ENCODE measurements at places on chromosomes 2 and 18.
A peak's percentile ranks its signal among the peaks of the same experiment; 100 is the strongest.

DNA sequence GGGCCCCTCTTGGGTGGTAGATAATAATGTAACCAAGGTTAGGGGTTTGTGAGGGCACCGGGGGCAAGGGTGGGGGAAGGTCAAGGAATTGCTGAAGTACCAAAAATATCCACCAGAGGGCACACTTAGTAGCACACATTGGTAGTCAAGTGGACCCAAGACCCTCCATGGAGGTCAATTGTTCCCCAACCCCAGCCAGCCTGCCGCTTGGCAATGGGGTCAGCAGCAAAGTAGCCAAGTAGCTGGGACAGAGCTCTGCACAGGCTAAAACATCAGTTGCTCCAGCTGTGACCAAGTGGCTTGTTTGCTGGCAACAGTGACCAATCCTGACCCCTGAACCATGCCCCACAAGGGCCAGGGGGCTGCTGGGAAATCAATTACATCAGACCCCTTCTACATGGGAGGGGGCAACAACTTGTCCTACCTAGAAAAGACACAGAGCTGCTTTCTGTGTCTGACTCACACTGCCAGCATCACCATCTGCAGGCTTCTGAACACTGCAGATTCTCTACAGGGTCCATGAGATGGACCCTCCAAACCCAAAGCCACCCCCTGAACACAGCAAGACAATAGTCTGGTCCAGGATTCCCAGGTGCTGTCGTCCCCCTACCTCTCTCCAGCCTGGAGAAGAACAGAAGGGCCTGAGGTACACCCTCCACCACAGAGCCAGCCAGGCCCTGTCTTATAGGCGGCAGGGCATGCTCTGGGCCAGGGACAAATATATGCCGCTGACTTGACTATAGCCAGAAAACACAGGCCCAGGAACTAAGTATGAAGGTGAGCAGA is 76.0 kb downstream of the EMX1 start:
- peak; percentile 7 for DNase-seq

GRCh38 chr2:165778653-165779451 is 15.2 kb downstream of the GALNT3 start:
- DNase-seq: no peak

- DNase-seq: no peak
Observed at GRCh38 chr18:9343577-9343976, 9.0 kb downstream of the TWSG1 start.

- DNase-seq: no peak
Observed at GRCh38 chr2:221347471-221347870, 224.6 kb downstream of the EPHA4 start.

- peak; percentile 73 for DNase-seq
Observed at GRCh38 chr2:173101687-173102086, 26.0 kb downstream of the MAP3K20 start.

- no peak for DNase-seq
Observed at GRCh38 chr18:54904581-54904980, 54.7 kb downstream of the CCDC68 start.

- DNase-seq: peak; percentile 34
Observed at GRCh38 chr2:207408086-207408794, 121.5 kb upstream of the CREB1 start.

- peak; percentile 91 for DNase-seq
Observed at GRCh38 chr2:231642631-231643494, 50.2 kb downstream of the TEX44 start.

GRCh38 chr2:218924757-218925156 is 34.7 kb upstream of the CDK5R2 start:
- DNase-seq: no peak

GRCh38 chr2:19337202-19337601 is 21.2 kb downstream of the OSR1 start:
- DNase-seq: no peak

DNA sequence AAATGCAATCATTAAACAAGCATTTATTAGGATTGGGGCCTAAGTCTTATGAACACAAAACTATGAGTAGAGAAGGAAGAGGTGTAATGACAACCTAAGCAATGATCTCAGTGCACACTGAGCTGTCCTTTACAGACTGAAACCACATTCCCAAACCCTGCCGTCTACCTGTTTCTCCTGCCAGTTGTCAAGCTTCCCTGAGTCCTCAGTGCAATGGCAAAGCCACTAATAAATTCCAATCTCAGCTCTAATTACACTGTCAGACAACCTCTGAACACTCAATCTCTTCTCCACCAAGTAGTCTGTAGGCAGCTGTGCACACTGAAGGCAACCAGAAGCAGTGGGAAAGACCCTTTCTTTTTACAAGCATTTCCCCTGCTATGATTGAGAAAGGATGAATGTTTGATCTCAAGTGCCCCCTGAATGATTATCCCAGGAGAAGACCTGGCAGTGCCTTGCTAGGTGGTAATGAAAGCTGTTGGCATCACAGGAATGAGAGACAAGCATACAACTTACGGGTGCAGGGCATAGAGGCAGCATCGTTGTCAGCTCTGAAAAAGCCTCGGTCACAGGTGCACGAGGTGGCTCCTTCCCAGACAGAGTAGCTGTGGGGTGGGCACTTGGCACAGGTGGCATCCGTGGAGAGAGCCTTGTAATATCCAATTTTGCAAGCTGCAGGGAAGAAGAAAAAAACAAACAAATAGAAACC is 71.4 kb downstream of the EPHA4 start:
- no peak for DNase-seq

GRCh38 chr2:187618813-187619212 is 64.6 kb upstream of the TFPI start:
- DNase-seq: peak; percentile 72

DNA sequence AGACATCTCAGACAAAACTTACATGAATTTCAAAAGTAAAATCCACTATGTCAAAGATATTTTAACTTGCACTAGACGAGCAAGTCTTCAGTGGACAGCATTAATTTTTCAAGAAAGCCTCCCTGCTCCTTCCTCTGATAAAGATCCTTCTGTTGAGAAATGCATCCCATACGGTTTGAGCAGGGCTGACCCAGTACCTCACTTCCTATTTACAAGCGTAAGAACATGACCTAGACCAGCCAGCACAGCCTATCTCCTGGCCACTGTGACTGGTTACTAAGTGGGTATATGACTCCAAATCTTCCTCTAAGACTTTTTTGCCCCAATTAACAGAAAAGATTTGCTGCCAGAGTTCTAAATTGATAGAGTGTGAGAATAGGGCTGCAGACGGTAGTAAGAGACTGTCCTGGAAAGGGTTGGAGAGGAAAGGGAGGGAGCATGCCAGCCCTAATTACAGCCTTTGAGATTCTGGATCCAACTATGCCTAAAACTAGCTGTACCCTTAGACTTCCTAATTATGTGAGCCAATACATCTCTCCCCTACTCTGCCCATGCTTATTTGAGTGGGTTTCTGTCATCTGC is 108.4 kb downstream of the PRELID3A start:
- DNase-seq: peak; percentile 26

DNA sequence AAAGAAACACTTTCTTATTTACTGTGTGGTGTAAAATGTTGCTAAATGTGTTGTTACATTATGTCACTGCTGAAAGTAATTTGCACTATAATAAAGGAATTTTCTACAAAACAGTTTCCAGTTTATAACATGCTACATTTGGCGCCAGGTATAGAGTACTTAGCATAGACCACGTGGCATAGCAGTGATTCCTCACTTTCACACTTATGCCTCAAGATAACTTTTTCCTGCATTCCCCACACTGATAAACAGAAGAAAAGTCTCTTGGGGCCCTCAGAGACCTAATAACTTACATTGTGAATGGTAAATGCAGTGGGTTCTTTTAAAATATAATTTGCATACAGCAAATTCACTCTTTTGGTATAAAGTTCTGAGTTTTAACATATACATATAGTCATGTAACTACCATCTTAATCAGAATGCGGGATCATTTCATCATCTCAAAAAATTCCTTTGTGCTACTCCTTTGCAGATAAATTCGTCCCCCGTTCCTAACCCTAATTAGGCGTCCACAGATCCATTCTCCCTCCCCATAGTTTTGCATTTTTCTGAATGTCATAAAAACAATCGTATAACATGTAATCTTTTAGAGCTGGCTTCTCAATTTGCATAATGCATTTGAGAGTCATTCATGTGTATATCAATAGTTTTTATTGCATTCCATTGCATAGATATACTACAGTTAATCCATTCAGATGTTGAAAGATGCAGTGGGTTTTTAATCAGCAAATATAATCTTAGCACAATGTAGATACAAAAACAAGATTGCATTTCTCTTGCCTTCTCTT is 7.5 kb downstream of the LGALSL start:
- no peak for DNase-seq

DNA sequence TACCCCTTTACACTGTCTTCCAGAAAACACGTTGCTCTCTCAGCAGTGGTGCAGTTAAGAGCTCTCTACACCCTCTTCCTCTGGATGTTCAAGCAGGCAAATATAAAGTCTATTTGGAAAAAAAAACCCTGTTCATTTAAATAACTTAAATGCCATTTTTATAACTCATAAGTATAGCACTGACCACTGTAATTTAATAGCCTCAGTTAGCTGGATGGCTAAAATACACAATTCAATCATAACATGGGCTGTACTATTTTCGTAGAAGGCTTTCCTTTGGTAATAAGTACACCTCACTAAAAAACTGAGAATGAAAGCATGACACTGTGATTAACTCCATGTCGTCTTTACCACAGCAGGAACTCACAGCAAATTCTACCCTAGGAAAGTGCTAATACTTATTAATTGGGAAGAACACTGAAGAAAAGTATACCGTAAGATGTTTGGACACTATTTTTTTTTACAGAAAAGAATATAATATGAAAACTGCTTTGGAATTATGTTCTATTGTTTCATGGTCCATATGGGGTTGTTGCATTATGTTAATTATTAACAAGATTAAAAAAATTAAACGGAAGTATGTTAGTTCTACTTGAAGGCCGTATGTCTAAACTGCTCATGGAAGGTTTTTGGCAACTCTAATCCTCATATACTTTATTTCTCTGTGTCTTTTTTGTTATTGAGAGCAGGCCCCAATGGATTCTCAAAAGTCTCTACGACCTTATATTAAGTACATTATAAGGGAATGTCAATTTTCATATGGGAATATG is 269.1 kb downstream of the ZNF385B start:
- peak; percentile 83 for DNase-seq

DNA sequence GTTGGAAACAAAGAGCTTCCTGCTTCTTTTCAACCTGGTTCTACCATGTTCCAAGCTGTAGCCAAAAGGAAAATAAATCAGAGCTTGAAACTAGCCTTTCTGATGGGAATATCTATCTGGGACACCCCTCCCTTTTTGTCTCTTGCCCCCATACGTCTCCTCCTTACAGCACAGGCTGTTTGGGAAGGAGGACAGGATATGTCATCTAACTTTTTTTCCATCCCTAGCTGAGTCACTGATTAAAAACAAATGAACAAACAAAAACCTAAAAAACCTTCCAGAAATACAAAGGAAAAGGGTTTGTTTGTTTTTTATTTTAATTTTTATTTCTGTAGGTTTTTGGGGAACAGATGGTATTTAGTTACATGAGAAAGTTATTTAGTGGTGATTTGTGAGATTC is 151.6 kb downstream of the FAM210A start:
- no peak for DNase-seq

GRCh38 chr2:156434461-156435291 is 1.5 kb upstream of the GPD2 start:
- DNase-seq: peak; percentile 61

GRCh38 chr2:207599636-207600035 is 25.6 kb downstream of the METTL21A start:
- no peak for DNase-seq

GRCh38 chr2:101119431-101119830 is 31.8 kb downstream of the TBC1D8 start:
- DNase-seq: peak; percentile 9

DNA sequence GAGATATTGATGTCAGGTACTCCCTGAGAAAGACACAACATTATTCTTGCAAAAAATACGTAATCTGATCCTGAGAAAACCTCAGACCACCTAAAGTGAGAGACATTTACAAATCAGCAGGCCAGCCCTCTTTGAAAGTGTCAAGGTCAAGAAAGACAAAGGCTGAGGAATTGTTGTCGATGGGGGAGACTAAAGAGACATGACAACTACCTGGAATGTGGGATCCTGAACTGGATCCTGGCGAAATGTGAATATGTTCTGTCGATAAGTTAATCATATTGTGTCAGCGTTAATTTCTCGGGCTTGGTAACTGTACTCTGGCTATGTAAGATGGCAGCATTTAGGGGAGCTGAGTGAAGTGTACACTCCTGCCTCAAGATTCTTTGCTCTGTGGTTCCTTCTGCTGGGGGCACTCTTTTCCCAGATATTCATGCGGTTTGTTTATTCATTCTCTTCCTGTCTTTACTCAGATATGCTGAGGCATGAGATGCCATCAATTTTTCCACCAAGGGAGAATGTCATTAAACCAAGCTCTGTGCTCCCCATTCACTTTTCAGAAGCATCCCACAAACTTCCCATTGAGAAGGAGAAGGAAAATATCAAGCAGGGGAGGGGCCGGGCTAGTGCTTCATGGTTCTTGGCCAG is 154.9 kb downstream of the CAPN13 start:
- DNase-seq: peak; percentile 48

GRCh38 chr2:148819019-148819585 is 55.9 kb upstream of the KIF5C start:
- DNase-seq: no peak

DNA sequence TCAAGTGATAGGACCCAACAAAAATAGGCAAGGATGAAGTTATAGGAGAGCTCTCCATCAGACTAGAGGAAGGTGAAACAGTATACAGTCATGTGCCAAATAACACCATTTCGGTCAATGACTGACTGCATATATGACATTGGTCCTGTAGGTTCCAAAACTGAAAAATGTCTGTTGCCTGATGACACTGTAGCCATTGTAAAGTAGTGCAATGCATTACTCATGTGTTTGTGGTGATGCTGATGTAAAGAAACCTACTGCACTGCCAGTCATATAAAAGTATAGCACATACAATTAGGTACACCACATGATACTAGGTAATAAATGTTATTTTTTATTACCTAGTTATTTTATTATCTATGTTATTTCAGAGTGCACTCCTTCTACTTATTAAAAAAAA is 147.9 kb downstream of the GREB1L start:
- DNase-seq: no peak
